ENCODE measurements at places on chromosomes 2 and 18.

DNA sequence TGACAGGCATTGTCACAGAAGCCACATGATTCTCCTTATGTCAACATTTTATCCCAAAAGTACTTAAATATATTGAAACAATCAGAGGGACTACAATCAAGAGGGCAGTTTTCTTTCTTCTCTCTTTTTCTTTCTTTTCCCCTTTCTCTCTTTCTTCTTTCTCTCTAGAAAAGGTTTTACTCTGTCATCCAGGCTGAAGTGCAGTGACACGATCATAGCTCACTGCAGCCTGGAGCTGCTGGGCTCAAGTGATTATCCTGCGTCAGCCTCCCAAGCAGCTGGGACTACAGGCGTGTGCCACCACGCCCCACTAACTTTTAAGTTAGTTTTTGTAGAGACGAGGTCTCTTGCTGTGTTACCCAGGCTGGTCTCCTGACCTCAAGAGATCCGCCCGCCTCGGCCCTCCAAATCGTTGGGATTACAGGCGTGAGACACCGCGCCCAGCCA is 1.0 kb upstream of the PRKD3 start:
- DNase-seq: no peak

DNA sequence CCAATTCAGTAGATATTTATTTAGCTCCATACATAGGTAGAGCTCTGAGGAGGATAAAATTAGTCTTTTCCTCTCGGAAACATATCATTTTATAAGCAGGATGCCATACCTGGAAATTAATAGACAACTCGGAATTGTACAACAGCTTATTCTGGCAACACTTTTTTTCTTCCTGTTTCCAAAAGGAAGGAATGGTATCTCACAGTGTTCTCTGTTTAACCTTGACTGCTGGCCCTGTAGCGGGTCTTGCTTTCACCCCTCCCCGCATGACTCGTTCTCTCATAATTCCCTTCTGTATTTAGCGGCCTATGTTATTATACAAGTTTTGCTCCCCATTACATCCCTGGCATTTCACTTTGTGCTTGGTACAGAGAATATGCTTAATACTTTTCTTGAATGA is 2.5 kb upstream of the KYNU start:
- no peak for DNase-seq

- no peak for DNase-seq
Measured at GRCh38 chr2:236171680-236172254, 3.6 kb upstream of the GBX2 start.

DNA sequence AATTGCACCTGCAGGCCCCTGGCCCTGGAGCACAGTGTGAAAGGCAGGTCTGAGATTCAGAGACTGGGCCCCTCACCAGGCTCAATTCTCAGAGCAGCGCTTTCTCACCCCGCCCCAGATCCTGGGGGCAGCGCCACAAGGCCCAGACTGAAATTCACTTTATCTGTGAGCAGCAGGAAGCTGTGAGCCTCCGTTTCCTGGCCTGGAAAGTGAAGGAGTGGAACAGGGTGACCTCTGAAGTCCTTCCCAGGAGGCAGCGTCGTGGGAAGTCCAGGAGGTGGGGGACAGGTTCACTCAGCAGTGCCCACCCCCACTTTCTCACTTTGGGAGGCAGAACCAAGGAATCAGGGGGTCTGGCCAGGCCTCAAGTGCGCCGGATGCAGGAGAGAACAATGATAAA is 235.4 kb downstream of the NDUFA10 start:
- no peak for DNase-seq

DNA sequence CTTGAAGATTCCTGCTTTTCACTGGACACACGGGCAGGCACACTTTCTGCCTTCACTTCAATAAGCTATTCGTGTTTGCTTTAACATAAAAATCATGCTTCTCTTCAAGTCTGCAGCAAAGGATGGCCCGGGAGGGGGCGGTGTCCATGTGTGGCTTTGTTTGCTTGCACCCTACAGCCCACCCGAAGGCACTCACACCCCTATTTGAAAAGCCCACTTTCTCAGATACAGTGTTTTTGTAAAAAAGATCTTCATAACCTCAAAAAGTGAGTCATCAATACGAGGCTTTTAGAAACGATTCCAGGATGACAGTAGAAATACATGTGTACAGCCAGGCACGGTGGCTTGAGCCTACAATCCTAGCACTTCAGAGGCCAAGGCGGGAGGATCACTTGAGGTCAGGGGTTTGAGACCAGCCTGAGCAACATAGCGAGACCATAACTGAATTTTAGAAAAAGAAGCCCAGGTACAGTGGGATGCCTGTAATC is 36.5 kb upstream of the HPCAL1 start:
- no peak for DNase-seq

GRCh38 chr2:8602809-8603208 is 79.0 kb upstream of the ID2 start:
- no peak for DNase-seq

GRCh38 chr2:88754585-88755320 is 63.3 kb downstream of the RPIA start:
- DNase-seq: no peak

DNA sequence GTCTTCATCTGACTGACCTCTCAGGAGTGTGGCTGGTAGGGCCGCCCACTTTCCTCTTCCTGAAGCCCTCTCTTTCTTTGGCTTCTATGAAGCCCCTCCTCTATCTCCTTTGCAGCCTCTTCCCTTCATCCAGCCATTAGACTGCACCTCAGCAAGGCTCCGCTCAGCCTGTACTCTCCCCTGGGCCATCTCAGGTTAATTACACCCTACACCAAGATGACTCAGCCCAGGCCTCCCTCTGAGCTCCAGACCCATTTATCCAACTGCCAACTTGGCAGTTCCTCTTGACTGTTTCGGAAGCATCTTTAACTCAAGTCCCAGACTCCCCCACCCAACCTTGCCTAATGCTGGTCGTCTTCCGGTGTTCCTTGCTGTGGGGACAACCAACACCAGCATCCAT is 5.8 kb upstream of the WNT6 start:
- DNase-seq: no peak

- no peak for DNase-seq
Measured at GRCh38 chr2:20994130-20994529, 49.7 kb downstream of the APOB start.

DNA sequence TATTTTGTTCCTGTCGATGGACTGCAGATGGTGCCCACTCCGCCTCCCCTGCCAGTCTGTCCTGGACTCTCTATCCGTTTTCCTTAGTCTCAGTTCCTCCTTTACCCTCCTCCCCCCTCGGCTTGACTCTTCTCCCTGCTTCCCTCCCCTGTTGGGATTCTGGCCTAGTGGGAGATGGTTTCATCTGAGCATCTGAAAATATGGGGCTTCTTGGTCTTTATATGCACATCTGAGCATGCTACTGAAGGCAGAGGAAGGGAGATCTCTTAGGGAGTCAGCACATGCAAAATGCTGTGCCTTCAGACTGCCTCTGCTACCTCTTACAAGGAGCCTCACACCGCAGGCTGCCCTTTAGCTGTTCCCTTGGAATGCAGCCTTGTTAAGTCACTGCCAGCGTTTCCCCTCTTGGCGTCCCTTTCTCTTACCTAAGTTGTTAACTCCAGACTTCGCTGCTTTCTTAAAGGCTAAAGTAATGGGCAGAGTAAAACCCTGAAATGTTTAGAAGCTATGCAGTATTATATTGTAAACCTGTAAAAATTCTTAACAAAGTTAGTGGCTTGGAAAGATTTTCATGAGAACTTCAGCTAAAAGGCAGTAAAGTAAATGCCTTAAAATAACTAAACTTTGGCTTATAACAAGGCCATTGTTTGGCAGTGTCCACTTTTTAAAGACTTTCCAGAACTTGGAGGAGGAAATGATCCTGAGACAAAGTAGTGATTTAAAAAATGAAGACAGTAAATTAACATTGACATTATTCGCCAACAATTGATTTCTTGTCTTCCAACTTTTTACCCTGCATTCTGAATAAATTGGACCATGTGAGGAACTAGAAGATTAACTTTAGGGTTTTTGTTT is 49.8 kb downstream of the LDLRAD4 start:
- DNase-seq: no peak

DNA sequence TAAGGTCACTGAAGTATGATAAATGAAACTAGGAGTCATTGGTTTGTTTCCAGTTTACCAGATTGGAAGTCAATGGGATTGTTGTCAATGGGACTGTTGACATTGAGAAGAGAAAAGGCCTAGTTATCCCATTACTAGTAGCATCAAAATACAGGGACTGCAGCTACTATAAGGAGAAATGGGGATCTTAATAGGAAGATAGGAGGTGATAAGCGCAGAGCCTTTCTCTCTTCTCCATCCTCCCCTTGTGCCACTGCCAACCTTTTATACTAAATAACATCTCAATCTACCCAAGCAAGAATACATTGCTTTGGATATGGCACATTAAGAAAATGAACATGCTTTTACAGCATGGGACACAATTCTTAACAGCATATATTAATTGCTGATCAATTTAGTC is 10.5 kb upstream of the BBS5 start:
- no peak for DNase-seq

DNA sequence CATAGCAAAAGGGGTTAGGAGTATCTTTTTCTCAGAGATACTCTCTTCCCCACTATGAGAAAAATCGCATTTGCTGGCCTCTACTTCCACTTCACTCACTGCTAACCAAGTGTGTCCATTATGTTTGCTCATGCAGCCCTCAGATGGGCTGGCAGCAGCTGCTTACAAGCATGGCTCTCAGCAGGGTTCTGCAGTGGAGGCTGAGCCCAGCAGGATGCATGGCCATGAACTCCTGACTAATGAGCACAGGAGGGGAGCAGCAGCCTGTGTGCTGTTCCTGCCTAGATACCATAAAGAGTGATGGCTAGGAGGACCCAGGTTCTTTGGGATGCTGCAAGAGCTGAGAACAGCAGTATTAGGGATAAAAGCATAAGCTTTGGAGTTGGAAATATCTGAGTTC is 316.9 kb upstream of the THSD7B start:
- DNase-seq: no peak

DNA sequence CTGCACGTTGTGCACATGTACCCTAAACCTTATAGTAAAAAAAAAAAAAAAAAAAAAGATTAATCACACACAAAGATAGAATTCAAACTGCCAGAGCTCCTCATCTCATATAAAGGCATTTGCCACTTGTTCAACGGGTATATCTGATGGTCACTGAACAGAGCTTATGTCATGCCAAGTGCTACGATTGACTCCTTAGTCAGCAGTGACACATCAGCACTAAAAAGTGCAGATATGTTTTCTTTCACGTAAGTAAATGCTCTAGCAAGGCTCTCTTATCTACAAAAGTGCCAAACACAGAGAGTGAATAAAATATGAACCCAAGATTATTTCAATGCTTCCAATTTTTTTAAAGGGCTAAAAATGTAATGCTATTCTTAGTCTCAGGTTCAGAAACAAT is 1.1 kb downstream of the LMAN1 start:
- DNase-seq: no peak

- DNase-seq: no peak
Measured at GRCh38 chr2:43192744-43193651, 33.4 kb downstream of the ZFP36L2 start.

GRCh38 chr2:154568413-154568812 is 130.1 kb upstream of the KCNJ3 start:
- DNase-seq: no peak

GRCh38 chr18:64271246-64271645 is 122.4 kb upstream of the LINC00305 start:
- DNase-seq: no peak

DNA sequence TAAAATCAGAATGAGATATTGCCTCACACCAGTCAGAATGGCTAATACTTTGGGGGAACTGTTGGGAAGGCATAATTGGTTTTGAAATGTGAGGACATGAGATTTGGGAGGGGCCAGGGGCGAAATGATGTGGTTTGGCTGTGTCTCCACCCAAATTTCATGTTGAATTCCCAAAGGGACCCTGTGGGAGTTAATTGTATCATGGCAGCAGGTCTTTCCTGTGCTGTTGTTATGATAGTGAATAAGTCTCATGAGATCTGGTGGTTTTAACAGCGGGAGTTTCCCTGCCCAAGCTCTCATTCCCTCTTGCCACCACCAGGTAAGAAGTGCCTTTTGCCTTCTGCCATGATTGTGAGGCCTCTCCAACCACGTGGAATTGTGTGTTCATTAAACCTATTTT is 59.6 kb downstream of the CSRNP3 start:
- DNase-seq: no peak

DNA sequence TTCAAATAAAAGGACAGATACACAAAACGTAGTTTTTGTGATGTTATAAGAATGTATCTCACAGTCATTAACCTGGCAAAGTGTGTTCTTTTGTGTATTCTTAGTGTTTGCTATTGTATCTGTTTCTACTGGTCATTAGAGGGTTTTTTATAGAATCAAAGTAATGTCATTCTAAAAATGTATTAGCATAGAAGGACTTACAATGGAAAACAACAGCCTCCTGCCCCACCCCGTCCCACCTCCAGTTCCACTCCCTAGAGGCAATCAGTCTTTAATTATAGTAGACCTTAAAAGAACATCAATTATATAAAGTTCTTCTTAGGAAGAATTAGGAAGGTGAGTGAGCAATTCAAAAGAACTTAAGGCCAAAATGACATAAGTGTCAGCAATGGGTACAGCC is 13.8 kb downstream of the DNAJC27 start:
- DNase-seq: no peak

DNA sequence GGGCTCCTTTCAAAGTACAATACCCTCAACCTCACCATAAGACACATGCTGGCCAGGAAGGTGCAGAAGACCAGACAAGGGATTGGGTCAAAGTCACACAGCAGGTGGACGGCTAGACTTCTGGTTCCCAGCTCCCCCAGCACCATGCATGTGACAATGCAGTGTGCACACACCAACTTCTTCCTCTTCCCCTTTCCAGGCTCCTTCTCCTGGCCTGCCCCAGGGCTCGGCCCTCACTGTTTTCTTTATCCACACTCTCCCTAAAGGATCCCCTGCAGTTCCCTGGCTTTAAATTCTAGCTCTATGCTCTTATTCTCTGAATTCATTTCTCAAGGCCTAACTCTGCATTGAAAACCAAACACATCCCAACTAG is 82.3 kb downstream of the LOXHD1 start:
- no peak for DNase-seq

DNA sequence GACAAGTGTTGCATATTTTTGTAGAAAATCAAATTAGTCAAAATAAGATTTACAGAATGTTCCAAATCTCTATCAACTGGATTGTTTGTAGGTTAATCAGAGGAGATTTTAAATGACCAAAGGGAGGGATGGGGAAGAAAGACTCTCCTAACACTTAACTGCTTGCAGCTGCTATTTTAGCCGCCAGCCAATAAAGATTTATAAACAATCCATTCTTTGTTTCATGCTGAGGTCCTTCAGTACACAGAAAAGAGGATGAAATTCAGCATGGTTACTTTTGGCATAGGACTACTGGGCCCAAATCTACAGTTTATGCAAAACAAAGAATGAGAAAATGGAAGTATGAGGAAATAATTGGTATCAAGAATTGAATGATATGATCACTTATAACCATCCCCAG is 86.4 kb upstream of the FN1 start:
- DNase-seq: no peak

DNA sequence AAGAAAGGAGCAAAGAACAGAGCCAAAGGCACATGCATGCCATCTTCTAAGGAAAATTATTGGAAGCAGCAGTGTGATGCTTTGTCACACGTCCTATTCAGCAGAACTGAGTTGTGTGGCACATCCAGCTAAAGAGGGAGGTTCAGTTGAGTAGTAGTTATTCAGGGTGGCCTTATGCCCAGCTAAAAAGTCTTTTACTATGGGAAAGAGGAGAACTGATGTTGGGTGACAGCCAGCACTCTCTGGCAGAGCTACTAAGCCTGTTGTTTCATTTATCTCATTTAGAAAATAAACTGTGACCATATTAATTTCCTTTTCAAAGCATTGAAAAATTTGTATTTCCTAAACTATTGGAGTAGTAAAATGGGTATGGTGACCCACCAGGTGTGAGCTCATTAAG is 18.5 kb downstream of the ITGA6 start:
- DNase-seq: no peak

Measured in CD8-positive, alpha-beta memory T cell (primary cell).